Stimulated activated CD8-positive, alpha-beta memory T cell treated with anti-CD3 and anti-CD28 coated beads, Interleukin-7, amount 100 ng/mL, for 1 hour (primary cell): ENCODE measurements at places on chromosomes 11 and 22.

- no peak for DNase-seq
Measured at GRCh38 chr11:44351006-44351660, 41.2 kb upstream of the ALX4 start.

- DNase-seq = no peak
Measured at GRCh38 chr11:122600290-122600689, 55.2 kb upstream of the UBASH3B start.

- no peak for DNase-seq
Measured at GRCh38 chr22:35092406-35092805, 26.4 kb downstream of the ISX start.

GRCh38 chr22:29574762-29575450 is 6.0 kb downstream of the NIPSNAP1 start:
- no peak for DNase-seq

- DNase-seq = peak; percentile 86
Measured at GRCh38 chr11:17077520-17078401, at the start of gene RPS13. TSS of gene RPS13 (minus strand) at chr11:17077667. CDS start at chr11:17077641, 26 bp downstream.

DNA sequence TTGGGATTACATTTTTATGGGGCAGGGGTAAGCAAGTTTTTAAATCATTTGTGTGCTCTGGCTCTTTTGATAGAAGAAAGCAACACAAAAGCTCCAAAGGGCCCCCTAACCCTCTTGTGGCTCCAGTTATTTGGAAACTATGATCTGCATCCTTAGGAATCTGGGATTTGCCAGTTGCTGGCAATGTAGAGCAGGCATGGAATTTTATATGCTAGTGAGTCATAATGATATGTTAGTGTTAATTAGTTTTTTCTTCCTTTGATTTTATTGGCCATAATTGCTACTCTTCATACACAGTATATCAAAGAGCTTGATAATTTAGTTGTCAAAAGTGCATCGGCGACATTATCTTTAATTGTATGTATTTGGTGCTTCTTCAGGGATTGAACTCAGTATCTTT is 10.1 kb downstream of the RAG1 start:
- DNase-seq = no peak

DNA sequence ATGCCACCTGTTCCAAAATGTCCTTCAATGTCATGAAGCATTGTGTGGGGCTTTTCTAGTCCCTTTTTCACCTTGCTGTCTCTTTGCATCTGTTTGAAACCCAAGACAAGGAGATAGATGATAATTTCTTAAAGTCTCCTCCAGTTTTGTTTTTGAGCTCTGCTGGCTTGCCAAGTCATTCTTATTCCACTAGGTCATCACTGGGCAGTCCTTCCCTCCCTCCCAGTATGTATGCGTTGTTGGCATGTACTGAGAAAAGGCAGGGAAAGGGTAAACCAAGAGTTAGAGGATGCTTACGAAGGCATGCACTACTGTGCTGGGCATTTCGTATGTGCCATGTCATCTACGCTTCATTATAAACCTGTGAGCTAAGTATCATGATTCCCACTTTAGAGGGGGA is 78.6 kb downstream of the PARVA start:
- DNase-seq = no peak

GRCh38 chr22:30291058-30291892 is 2.0 kb upstream of the CASTOR1 start:
- DNase-seq = no peak

DNA sequence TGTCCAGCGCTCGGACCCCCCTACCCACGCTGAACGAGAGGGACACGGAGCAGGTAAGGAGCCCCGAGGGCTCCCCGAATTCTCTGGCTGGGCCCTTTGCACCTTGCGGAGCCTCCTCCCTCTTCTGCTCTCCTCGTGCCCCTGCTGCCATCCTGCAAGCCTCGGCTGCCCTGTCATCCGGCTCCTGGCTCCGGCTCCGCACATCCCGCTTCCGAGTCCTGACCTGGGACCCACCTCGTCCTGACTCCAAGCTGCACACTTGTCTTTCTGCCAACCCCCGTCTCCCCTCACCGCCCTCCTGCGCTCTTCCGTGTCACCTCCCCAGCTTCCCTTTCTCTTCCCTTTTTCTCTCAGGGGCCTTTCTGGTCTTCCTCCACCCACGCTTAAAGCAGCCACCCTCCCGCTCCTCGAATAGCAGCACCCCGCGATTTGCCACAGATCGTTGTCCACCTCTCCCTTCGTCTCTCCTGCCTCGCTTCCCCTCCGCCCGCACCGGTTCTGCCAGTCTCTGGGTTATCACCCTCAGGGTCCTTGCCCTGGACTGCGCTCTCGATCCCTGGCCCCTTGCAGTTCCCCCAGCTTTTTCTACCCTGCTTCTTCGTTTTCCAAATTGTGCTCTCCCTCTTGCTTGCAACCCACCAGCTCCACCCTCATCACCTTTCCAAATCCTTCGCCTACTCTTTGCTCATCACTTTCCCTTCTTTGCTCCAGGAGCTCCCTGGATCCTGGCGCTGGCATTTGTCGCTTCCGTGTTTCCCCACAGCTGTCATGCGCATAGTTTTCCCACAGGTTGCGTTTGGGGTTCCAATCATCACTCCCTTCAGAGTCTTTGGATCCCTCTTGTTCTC is 822 bp downstream of the MARK2 start:
- DNase-seq = no peak

DNA sequence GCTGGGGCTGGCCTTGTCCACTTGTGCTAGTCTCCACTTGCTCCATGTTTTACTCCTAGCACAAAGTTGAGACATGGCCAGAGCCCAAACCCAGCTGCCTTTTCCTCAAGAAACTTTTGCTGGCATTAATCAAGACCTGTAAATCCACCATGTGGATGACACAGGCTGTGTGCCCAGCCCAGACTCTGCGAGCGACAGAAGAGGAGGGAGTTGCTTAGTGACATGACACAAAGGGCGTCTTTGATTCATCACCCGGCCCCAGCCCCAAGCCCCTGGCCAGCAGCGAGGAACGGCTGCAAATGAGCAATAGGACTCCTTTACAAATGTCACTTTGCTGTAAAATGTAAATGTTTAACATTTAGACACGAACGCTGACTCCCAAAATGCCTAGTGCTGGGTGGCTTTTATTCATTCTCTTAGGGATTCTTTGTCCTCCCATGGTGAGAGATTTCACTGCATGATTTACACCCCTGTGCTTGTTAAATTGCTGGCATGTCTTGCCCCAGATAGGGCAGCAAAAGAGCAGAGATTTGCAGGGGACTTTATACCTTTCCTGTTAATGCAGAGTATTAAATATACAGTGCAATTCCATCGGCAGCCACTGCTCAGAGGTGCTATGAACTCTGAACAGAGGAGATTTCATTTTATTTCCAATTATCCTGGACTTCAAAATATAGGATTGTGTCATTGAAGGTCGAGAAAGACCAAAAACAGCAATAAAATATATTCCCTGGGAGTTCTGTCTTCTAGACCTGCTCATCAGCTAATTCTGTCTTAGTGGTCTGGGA is 263.6 kb upstream of the NCAM1 start:
- DNase-seq = no peak
